ENCODE measurements at places on chromosomes 12 and 14.

GRCh38 chr12:89469361-89469760 lies 55.2 kb downstream of the GALNT4 start:
- no peak for DNase-seq

DNA sequence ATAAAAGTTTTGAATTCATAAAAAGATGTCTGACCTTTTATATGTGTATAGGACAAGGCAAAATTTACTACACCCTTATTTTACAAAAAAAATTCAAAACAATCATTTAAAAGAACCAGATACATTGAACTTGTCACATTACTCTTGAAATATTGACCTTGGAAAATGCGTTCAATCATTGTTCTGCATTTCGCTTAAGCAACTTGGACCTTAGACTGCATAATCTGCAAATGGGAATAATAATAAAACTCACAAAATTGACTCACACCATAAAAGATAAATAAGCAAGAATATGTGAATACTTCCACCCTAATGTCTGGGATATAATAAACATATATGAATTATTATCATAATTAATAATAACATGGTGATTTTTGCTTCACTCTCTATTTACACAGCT lies 69.4 kb upstream of the PTPRB start:
- DNase-seq = no peak

DNA sequence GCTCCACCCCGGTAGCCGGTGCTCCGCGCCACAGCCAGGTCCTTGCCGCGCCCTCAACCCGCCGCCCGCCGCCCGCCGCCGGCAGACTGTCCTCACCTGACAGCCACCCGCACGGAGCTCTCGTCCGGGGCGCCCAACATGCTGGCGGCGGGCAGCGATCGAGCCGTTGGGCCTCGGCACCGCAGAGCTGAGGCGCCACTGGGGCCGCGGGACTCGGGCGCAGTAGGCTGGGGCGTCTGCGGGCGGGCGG lies 164 bp downstream of the KIF21A start:
- no peak for DNase-seq

DNA sequence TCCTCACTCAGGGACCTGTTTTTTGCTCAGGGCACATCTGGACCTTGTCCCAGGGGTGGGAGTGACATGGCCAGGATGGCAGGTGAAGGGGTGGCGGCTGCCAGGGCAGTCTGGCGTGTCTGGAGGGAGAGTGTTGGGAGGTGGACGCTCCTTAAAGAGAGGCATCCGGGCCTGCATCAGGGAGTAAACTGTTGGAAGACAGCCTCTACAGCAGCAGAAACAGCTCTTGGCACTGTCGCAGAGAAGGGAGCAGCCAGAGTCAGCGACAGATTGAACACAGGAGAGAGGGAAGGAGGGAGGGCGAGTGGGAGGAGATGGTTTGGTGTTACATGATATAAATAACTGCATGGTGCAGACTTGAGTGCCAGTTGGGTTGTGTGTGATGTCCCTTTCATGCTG lies 52.8 kb downstream of the IGF1 start:
- no peak for DNase-seq

DNA sequence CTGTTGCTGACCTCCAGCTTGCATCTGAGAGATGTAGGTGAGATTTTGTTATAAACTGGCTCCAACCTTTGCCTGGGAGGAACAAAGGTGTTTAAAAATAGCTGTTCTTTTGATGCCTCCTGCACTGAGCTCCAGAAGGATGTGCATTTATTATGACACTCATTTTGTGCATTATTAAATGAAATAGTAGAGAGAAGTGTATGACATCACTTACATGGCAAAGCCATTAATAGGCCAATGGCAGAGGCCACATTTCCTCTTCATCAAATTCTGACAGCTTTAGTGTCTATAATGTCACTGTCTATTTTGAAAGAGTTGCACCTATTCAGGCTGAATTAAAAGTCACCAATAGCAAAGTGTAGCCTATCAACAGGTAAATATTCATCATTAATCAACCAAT lies 564.6 kb downstream of the FLRT2 start:
- no peak for DNase-seq

Data from stimulated activated CD8-positive, alpha-beta memory T cell treated with anti-CD3 and anti-CD28 coated beads, Interleukin-4, amount 100 ng/mL, for 1 hour (primary cell).